ENCODE measurements at places on chromosomes 4 and X.
A peak's percentile ranks its signal among the peaks of the same experiment; 100 is the strongest.

- DNase-seq = no peak
Observed at GRCh38 chr4:26772096-26772873, 88.4 kb upstream of the STIM2 start.

GRCh38 chr4:24722026-24722568 is 73.3 kb upstream of the SOD3 start:
- DNase-seq = no peak

DNA sequence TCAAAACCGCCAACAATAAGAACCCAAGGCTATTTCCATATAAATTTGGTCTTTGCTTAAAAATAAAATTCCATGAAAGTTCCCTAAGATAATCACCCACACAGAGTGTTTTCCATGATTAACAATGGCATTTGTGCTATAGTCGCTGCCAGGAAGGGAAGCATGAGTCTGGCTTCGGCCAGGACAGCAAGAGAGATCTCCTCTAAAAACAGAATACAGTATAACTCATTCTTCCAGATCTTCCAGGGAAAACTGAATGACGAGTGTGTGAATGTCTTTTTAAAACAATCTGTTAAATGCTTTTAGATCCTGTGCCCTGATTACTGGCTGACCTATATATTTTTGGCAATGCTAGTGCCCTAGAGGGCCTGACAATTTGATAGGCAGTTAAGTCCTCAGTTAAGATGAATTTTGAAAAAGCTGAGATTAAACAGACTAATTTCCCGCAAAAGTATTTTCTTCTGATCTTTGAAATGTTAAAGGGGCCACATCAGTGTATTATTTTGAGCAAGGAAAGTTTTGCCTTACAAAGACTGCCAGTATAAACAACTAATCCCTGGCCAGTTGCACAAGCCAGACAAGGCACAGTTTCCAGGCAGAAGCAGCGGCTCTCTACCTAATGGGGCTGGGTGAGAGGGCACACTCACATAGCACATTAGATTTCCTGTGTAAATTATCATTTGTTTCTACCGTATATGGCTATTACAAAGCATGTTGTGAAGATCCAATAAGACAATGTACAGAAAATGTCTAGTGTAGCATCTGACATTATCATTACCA is 127.3 kb downstream of the DCHS2 start:
- DNase-seq = no peak

GRCh38 chr4:151105454-151106032 is 6.1 kb downstream of the RPS3A start:
- no peak for DNase-seq

GRCh38 chr4:1419708-1420107 is 13.5 kb upstream of the NKX1-1 start:
- DNase-seq = no peak

DNA sequence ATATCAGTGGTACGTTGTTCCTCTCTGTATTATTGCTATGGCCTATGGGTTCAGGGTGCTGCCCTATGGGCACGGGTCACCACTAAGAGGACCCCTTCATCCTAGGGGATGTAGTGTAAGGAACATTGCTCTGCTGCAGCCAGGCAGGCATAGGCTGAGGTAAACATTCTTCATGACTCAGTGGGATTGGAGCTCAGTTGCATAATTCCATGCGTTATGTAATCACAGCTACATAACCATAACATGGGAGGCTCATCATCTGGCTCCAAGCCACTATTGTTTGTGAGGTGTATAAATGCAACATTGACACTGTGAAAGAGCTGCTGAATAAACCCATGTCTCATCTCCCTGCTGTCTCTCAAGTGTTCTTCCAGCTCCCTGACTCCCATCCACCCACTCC is 375.2 kb downstream of the MAGEE1 start:
- DNase-seq = no peak

DNA sequence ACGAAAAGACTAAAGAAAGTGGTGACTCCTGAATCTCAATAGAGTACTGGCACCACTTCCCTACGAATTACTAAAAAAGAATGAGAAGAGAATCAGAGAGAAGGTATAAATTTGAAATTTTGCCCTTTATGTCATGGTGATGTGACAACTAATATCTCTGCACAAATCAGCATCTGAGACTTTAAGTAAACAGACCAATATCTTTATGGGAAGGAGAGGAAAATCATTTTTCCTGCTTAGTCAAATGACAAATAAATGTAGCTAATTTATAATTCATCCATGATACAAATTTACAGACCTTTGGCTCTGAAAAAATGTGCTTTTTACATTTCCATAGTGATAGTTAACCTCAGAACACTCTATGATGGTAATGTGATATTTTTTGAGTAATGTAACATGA is 424.8 kb upstream of the EPHA5 start:
- DNase-seq = no peak

DNA sequence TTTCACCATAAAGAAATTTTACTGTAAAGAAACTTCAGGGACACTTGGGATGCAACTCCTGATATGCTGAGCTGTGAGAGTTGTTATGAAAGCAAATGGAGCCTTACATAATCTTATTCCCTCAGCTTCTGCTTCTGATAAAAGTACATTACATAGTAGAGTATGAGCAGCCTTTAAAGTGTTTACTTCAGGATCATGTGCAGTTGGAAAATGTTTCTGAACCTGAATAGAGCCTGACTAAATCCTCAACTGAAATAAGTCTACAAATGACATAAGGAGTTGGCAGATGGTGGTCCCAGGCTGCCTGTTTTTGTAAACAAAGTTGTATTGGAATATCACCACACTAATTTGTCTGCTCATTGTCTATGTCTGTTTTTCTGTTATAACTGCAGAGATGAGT is 19.3 kb downstream of the RASSF6 start:
- DNase-seq = no peak

DNA sequence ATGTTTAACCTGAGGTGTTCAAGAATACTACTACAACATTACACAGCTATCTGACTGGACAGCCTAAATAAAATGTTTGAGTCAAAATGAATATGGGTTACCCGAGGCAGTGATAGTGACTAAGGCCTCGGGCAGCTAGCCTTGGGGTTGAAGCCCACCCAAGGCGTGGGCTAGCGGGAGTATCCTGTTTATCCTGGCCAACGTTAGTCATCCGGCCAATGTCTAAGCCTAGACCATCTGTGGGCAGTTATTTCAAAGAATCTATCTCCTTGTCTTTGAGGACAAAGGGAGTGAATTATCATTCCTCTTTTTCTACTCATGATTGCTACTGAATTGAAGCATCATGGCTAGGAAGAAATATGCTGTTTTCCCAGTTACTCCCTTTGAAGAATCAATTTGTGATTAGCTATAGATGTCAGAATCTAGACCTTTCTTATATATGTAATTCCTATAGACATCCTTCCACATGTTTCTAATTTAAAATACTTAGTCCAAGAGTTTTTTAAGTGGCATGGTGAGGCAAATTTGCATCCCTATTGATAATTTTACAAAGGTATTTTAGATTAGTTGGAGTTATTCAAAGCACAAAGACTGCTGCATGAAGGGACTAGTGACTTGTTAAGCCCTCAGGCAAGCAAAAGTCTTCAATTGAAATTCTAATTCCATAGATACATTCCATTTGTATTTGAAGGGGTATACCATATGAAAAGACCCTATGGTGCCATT is 6.0 kb upstream of the PDGFC start:
- no peak for DNase-seq

GRCh38 chrX:69083361-69083760 is 81.9 kb downstream of the PJA1 start:
- DNase-seq = no peak

DNA sequence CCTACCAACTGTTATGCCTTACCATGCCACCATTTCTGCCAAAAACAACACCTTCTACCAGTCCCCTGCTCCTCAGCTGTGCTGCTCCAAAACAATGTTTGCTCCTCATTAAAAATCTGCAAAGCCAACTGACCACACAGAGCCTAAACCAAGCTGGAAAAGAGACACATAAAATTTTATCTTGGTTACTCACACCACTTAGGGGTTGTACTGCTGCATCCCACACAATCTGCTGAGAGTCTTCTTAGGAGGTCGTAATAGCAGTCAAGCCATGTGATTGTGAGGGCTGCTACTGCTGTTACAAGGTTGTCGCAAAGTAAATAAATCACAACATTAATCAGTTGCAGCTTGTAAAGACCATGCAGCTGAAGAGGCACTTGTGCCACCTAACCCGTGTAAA is 607.4 kb upstream of the FAM241A start:
- no peak for DNase-seq

- no peak for DNase-seq
Observed at GRCh38 chr4:168487282-168488035, 7.2 kb upstream of the DDX60L start.

- DNase-seq = peak; percentile 47
Observed at GRCh38 chr4:118888666-118889311, at the start of gene SYNPO2. Gene SYNPO2, plus strand, starts transcription at chr4:118888854. Its CDS starts 183 bp downstream, at chr4:118889037.

- DNase-seq = no peak
Observed at GRCh38 chr4:67522851-67523671, 22.2 kb downstream of the CENPC start.

DNA sequence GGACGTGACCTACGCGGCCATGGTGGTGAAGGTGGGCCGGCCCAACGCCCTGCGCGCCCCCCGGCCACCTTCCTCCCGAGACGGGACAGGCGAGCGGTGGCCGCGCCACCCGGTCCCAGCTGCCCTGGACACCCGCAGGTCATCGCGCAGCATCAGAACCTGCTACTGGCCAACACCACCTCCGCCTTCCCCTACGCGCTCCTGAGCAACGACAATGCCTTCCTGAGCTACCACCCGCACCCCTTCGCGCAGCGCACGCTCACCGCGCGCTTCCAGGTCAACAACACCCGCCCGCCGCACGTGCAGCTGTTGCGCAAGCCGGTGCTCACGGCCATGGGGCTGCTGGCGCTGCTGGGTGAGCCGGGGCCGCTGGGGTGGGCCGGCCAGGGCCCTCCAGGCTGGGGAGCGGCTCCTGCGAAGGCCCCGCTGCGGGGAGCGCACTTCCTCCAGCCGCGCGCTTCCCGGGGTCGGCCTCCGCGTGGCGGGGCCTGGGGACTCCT is 9.0 kb upstream of the SLC26A1 start:
- peak; percentile 41 for DNase-seq

DNA sequence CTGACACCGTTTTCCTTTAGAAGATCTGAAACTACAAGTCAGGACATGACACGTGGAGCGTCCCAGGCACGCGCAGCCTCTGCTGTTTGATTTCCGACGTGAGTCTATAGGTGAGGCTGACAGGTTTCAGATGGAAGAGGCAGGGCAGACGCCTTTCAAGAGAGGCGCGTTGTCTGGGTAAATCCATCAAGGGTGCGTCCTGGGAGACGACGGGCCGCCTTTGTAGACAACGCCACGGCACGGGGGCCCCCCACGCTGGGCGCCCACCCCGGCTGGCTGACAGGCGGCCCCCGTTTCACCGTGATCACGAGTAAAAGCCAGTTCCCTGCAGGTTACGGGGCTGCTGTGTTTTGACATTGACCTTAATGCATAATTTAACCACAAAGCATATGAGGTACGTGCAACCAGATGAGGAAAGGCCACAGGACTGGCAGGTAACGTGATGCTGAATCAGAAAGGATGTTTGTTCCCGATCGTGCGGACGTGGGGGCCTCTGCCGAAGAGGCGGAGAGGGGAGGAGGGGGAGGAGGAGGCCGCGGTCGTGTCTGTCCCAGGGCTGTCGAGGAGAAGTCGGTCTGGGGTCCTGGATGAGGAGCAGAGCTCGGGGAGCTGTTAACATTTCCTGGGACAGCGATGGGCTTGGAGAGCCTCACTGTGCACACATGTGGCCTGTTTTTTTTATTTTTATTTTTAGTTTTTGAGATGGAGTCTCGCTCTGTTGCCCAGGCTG is 51.1 kb upstream of the PPP2R3B start:
- DNase-seq = peak; percentile 9

- DNase-seq = no peak
Observed at GRCh38 chr4:14896656-14897175, 105.6 kb upstream of the CPEB2 start.

- DNase-seq = no peak
Observed at GRCh38 chr4:86302251-86302650, 57.6 kb downstream of the MAPK10 start.

- no peak for DNase-seq
Observed at GRCh38 chrX:80876877-80877276, 67.2 kb upstream of the BRWD3 start.

DNA sequence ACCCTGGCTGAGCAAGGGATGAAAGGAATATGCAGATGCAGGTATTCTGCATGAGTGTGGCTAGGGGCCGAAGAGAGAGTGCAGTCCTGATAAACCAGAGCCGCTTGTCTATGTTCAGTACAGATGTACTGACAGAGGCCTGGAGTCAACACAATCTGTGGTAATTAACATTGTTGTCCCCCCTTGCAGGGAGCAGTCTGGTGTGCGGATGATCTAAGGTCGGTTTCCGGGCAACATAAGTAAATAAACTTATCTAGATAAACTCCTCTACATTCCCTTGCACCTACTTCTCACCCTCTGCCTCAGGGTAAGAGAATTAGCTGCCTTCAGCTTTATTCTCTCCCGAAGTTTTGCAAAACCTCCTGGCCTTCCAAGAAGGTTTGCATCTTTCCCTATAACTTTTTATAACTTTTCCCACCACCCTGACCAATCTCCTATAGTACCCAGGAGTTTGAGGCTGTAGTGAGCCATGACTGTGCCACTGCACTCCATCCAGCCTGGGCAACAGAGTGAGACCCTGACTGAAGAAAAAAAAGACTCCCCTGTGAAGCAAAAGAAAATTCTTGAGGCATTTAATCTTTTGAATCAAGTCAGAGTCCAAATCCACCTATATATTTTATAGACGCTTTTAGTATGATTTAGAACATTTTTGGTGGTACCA is 26.6 kb downstream of the SNX25 start:
- no peak for DNase-seq

GRCh38 chr4:108107101-108107500 is 61.6 kb downstream of the LEF1 start:
- DNase-seq = no peak

Measured in activated CD4-positive, alpha-beta T cell treated with anti-CD3 and anti-CD28 coated beads for 48 hours (primary cell).